Right cardiac atrium (tissue), 5 donors: ENCODE measurements at places on chromosomes 5 and 9.

DNA sequence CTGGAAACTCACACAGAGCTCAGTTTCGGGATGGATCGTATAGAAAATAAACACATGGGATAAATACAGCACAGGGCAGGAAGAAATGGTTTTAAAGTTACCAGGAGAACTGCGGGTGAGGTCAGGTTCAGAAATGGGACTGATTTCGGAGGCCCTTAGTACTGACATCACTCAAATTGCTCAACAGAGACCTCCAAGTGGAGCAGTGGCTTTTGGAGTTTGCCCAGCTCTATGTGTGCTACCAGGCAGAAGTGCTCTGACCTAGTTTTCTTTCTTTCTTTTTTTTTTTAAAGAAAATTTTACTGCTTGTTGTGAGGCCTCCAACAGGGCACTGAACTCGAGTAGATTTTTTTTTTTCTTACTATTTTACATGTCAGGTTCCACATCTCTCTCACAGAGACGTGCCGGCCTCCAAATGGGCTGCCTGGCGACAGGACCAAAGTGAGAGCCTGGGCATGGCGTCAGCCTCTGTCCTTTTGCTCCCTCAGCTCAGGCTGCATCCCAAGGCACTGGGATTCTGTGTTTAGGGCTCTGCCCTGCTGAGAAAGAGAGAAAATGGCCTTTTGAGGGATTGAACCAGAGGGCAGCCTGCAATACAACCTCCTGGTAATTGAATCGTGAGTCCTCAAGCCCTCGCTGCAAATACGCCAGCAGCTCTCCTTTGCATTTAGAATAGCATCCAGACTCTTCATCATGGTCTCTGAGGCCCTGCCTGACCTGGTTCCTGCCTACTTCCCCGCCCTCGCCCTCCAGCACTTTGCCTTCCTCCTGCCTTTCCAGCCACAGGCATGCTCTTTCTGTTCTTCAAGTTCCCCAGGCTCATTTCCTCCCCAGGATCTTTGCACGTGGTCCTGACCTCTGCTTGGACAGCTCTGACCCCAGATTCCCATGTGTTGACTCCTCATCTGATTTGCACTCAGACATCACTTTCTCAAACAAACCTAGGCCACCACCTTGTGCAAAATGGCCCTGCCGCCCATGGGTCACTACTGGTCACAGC, 173.5 kb downstream of the FGF1 start:
- DNase-seq: peak; percentile 43

- DNase-seq: no peak
Observed at GRCh38 chr5:153598099-153598498, 107.6 kb downstream of the GRIA1 start.

GRCh38 chr9:68495247-68495646, 45.4 kb downstream of the TMEM252 start:
- no peak for DNase-seq

DNA sequence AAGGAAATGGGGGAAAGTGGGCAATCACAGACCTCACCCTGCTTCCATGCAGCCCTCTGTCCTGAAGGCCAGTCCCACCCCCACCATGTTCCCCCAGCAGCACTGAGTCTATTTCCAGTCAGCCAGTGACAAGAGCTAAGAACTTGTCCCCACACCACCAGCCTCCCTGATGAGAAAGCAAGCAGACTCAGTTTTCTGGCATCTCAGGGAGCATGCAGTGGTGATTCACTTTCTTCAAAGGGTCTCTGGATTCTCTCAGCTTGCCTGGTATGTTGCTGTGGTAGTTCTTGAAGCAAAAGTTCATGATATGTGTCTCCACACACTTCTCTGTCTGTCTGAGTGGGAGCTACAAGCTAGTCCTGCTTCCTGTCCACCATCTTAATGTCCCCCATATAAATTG, 799.9 kb upstream of the TYRP1 start:
- DNase-seq: no peak

- no peak for DNase-seq
Observed at GRCh38 chr5:158756871-158757270, 342.8 kb downstream of the EBF1 start.

GRCh38 chr5:4043135-4043534, 447.5 kb downstream of the IRX1 start:
- DNase-seq: no peak

- no peak for DNase-seq
Observed at GRCh38 chr5:39225405-39226099, 6.2 kb upstream of the FYB1 start.

- DNase-seq: no peak
Observed at GRCh38 chr9:126531035-126531571, 82.6 kb upstream of the LMX1B start.

- no peak for DNase-seq
Observed at GRCh38 chr5:1881098-1881572, 1.6 kb downstream of the IRX4 start.

GRCh38 chr9:81141961-81142360, 547.4 kb downstream of the TLE1 start:
- DNase-seq: no peak

DNA sequence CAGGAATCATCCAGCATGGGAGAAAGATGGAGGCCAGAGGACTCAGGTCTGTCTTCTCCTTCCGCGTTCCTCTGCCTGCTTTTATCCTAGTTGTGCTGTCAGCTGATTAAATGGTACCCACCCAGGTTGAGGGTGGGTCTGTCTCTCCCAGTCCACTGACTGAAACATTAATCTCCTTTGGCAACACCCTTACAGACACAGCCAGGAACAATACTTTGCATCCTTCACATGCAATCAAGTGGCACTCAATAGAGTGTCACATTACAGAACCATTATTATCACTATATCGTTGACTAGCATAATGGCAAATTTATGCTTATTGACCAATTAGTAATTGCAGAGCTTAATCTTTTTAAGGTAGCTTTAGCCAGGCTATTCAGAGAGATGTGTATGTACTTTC, 64.8 kb downstream of the UNC13B start:
- no peak for DNase-seq

- no peak for DNase-seq
Observed at GRCh38 chr5:10049858-10050455, 199.7 kb downstream of the ATPSCKMT start.
